Activated CD4-positive, alpha-beta T cell treated with anti-CD3 and anti-CD28 coated beads for 48 hours (primary cell): ENCODE measurements at places on chromosomes 3 and 15.

- no peak for DNase-seq
Measured at GRCh38 chr3:75396316-75396802, 267.8 kb upstream of the FRG2C start.

DNA sequence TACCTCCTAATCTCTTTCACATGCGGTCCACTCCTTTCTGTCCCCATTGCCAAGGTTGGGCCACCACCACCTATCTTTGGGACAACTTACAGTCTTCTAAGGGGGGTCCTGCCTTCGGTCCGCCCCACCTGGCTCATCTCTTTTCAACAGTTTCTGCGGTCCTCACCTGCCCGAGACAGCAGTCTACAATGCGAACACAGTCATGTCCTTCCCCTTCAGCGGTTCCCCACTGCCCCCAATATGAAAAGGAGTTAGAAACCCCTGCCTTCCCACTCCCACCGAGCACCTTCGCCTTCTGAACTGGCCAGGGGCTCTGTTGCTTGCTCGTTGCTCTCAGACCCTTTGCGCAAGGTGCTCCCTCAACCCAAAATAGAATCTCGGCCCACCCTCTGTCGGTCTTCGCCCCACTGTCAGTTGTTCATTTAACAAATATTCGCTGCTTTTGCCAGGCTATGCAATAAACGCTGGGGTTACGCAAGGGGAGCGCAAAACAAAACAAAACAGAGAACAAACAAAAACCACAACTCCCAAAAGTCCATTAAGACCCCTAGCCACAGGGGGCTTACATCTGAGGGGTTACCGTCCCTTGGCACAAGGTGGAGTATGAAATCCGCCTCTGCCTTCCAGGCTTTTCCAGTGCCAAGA lies 611 bp upstream of the FANCI start:
- DNase-seq, result no peak

GRCh38 chr15:91852741-91853510 lies 582 bp upstream of the SLCO3A1 start:
- peak; percentile 76 for DNase-seq

DNA sequence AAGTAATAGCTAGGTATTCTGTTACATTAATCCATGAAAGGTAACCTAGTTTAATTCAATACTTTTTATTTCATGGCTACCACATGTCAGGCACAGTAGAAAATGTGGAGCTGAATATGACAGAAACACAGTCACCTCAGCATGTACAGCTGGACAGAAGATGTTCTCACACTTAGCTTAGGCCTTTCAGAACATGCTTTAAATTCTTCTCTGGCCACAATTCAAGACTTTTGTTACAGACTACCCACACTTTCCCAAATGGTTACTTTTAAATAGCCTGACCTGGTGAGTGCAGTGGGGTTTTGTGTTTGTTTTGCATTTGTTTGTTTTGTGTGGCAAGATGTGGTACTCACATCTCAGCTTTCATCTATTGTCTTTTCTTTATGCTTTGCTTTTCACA lies 1079.5 kb downstream of the IGSF11 start:
- no peak for DNase-seq

DNA sequence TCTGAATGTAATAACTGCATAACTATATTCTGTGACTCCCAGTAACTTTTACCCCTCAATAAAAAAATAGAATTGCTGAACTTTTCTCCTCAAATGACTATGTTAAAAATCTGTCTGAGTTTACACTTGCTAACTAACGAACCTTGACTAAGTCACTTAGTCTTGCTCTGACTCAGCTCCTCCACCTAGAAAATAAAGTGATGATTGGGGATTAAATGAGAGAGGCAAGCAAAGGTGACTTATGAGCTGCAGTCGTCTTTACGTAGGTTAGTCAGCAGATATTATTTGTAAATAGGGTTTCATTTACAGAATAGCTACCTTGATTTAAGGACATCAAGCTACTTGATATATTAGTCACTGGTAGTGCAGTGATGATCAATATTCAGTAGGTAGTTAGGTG lies 476.9 kb downstream of the MECOM start:
- no peak for DNase-seq

DNA sequence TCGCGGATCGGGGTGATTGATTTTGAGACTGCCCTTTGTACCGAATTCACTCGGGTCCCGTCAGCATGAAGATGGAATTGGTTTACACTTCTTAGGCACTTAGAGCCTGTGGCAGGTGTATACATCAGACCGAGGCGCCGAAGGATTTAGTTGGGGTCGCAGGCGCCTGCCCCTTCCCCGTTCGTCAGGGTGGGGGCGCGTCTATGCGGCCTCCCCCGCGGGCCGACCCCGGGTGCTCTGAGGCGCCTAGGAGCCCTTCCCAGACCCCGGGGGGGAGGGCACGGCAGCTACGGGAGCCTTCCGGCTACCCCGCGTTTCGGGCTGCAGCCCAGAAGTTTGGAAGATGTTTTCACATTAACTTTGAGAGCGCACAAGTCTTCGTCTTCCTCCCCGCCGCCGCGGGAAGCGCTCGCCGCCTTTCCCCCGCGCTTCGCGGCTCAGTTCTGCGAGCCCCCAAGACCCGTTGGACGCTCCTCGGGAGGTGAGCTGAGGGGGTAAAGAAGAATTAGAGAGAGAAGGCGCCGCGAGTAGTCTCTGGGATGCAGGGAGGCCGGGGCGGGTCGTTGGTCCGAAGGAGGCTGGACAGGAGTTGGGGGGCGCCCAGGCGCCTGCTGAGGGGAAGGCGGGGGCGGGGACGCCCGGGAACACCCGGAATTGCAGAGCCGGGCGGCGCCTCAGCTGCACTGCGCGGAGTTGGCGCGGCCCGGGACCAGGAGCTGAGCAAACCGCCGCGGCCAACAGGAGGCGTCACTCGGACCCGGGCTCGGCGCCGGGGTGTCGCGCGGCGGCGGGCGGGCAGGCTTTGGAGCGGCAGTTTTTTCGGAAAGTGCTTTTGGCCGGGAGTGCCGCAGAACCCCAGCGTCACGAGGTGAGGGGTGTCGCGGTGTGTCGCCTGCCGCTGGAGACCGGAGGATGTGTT lies 780 bp downstream of the TIPARP start:
- DNase-seq, result peak; percentile 58

- no peak for DNase-seq
Measured at GRCh38 chr3:47650294-47650693, 71.6 kb upstream of the CSPG5 start.

DNA sequence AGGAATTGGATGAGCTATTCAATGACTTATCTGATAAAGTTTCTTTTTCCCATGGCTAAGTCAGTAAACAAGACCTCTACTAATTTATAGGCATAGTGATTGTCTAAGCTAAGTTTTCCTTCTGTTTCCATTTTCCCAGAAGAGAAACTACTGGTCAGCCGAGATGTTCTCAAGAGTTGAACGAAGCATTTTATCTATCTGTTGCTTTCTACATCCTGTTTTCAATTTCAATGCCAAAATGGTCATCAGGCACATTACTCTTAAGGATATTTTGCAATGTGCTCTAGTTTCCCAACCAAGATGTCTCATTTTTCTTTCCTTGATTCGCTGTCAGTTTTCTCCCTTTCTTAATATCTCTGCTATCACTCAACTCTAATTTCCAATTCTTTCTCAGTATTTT lies 228.7 kb downstream of the MBNL1 start:
- no peak for DNase-seq

DNA sequence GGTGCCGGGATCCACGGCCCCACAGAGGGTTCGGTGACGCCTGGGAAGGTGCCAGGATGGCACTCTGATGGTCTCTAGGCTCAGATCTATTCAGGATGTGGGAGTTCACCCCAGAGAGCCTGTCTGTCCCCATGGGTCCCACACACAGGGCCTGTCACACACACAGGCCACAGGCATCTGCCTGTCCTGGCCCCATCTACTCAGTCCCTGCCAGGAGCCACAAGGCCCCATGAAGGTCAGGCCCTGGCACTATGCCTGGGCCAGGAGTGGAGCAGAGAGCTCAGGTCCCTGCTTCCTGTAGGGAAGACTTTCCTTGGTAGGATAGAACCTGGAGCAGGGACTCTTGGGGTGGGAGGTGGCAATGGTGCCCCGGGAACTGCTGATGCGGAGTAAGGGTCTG lies 49.0 kb upstream of the FURIN start:
- DNase-seq, result no peak
